ENCODE measurements at places on chromosomes 5 and 9.

DNA sequence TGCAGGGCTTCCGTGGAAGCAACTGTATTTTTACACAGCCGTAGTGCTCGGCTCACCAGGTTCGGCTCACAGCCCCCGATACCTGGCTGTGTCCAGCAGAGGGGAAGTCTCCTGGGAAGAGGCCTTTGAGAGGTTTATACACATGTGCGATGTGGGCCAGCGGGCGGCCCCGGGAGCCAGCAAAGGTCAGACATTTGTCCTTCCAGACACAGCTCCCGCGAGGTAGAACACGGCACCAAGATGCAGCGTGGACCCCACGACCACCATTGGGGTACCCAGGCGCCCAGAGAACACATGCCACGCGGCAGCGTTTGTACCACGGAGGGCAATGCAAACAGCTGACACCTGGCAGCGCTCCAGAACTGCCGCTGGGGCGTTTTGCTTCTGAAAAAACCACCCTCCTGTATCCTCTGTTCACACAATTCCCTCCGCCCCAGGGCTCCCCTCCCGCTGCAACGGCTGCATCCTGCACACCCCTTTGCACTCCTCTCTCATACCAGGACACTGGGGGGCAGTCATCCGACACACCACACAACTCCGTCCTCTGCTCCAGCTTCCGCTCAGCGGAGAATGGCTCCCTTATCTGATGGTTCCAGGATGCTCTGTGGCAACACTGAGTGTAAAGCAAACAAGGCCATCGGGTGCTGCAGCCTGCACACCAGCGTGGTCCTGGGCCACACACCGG lies 235.3 kb downstream of the SYK start:
- DNase-seq: peak; percentile 22

DNA sequence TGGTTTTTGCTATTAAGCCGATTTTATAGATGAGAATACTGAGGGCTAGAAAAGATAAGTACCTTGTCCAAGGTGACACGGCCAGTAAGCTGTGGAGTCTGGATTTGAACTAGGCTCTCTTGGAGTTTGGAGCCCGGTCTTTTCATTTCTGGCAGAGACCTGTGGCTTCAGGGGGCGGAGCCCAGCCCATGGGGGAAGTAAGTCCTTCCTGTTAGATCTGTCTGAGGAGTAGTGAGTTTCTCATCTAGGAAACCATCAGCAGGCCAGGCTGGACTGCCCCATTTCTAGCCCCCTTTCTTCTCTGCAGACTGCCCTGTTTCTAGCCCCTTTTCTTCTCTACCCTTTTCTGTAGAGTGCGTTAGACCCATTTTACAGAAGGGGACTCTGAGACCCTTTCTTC lies 521 bp upstream of the PTGS1 start:
- no peak for DNase-seq

DNA sequence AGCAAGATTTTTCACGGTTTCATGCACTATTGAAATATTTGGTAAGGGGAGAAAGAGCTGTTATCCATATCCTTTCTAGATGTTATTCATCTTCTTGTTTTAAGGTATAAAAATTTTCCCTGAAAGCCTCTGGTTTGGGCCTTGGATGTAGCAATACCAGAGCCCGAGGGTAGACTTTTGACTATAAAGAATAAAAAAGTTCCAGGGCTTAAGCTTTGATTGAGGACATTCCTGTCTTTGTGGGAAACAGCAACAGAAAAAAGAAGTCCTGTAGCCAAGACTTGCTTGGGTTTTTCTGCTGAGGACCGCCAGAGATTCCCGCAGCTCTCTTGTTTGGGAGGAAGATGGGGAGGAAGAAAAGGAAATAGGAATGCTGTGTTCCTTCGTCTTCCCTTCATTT lies 440.0 kb upstream of the WWC1 start:
- no peak for DNase-seq

- no peak for DNase-seq
These were observed 217.7 kb downstream of the DEPDC1B start for GRCh38 chr5:60482301-60482700.

GRCh38 chr5:106314221-106314824 lies 1356.4 kb downstream of the EFNA5 start:
- no peak for DNase-seq

DNA sequence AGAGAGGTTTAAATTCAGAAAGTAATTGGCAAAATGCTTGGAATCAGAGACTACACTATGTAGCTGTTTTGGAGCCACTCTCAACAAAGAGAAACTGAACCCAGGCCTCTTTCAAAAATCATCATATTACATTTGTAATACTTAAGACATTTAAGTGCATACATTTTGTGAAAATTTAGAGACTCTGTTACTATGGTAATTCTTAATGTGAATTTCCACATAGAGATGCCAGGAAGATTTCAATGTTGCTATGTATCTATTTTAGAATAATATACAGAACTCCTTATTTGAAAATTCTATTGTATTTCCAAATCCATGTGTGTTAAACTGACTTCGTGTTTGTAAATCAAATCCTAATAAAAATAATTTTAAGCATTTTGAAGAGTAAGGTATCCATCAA lies 1260.9 kb upstream of the C9orf72 start:
- no peak for DNase-seq

DNA sequence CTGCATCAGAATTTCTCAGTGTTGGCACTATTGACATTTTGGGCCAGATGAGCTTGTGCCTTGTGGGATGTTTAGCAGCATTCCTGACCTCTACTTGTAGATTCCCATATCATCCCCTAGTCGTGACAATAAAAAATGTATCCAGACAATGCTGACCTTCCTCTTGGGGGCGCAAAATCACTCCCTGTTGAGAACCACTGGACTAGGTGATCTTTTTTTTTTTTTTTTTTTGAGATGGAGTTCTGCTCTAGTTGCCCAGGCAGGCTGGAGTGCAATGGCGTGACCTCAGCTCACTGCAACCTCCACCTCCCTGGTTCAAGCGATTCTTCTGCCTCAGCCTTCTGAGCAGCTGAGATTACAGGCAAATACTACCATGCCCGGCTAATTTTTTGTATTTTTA lies 22.6 kb downstream of the STXBP1 start:
- no peak for DNase-seq

GRCh38 chr9:135562235-135562745 lies 734 bp downstream of the PAEP start:
- DNase-seq: no peak

DNA sequence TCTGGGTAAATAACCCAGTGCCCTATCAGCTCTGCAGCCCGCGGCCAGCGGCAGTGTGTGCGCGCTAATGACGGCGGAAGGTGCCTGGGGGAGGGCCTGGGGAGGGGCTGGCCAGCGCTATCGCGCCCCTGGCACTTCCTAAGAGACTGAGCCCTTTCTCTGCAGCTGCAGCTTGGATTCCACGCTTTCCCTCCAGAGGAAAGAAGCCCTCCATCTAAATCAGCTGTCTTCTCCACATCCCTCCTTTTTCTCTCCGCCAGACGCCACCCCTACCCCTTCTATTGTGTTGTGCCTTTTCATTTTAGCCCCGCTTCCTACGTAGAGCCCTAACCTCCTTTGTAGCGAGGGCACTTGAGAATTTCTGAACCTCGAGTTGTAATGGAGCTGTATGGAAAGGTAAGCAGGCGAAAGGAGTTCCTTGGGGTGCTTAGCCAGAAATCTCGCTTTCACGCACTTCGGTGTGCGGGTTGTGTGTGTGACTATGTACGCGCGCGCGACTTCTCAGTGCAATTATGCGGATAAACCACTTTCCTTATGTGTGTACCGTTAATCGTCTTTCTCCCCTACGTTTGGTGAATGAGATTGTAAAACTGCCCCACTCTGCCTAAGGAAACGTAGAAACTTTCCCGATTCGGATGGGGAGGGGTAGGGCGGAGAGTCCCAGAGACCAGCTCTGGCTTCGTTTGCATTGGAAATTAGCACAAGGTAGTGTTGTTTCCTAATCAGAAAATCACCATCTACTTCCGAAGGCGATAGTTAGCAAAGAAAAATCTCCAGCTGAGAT lies 664 bp upstream of the RAB3C start:
- DNase-seq: no peak

DNA sequence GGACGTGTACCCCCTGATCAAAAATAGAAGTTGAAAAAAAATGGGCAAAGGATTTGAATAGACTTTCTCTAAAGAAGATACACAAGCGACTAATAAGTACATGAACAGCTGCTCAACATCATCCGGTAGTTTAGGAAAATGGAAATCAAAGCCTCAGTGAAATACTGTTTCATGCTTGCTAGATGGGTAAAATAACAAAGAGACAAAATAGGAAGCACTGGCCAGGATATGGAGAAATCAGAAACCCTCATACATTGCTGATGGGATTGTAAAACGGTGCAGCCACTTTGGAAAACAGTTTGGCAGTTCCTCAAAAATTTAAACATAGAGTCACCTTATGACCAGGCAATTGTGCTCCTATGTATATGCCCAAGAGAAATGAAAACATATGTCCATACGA lies 65.0 kb upstream of the SUB1 start:
- DNase-seq: no peak

GRCh38 chr5:78295035-78295961 lies 800 bp upstream of the AP3B1 start:
- DNase-seq: peak; percentile 23

GRCh38 chr9:91845879-91846278 lies 104.1 kb downstream of the ROR2 start:
- no peak for DNase-seq

- no peak for DNase-seq
These were observed 36.4 kb upstream of the NFIB start for GRCh38 chr9:14350349-14350728.

DNA sequence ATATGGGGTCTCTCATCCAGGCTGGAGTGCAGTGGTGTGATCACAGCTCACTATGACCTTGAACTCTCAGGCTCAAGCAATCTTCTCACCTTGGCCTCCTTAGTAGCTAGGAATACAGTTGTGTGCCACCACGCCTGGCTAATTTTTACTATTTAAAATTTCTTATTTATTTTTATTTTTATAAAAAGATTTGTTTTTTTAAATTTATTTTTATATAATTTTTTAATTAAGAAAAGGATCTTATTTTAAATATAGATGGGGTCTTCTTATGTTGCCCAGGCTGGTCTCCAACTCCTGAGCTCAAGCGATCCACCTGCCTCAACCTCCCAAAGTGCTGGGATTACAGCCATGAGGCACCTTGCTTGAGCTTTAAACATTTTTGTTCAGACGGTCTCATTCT lies 2.4 kb upstream of the ZCCHC7 start:
- DNase-seq: no peak

- no peak for DNase-seq
These were observed 122.0 kb downstream of the GDNF start for GRCh38 chr5:37717613-37718431.

- DNase-seq: no peak
These were observed 32.8 kb upstream of the SPRY4 start for GRCh38 chr5:142357469-142358090.

- no peak for DNase-seq
These were observed 478.3 kb downstream of the EBF1 start for GRCh38 chr5:158621391-158621790.

DNA sequence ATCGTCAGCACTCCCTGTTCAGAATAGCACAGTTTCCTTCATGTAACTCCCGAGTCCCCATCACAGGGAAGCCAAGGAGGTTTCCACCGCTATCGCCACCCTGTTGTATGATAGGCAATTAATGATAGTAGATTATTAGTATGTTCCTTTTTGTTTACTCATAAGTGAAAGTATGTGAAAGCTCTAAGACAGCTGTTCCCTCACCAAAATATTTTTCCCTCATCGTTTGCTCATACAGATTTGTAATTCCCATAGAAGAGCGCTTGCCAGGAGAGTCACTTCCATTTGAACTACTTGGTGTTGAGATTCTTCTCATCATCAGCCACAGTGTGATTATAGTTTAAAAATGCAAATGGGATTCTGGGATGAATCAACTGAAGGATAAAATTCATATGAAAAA lies 140.9 kb downstream of the PAM start:
- DNase-seq: no peak

DNA sequence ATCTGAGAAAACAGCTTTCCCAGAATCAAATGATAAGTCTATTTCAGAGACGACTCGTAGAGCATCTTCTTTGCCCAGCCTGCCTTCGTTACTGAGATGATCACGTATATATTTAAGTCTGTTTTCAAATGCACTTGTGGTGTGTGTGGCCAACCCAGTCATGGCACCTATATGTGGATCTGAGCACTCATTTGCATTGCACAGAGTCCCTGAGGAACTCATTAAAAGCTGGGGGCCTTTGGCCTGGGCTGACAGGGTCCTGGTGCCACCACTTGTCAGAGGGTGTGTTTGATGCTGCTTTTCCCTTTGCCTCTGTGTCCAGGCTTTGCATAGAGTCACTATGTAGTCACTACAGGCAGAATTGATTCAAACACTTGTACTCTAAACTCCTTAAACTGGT lies 17.4 kb upstream of the DMRT3 start:
- DNase-seq: no peak

DNA sequence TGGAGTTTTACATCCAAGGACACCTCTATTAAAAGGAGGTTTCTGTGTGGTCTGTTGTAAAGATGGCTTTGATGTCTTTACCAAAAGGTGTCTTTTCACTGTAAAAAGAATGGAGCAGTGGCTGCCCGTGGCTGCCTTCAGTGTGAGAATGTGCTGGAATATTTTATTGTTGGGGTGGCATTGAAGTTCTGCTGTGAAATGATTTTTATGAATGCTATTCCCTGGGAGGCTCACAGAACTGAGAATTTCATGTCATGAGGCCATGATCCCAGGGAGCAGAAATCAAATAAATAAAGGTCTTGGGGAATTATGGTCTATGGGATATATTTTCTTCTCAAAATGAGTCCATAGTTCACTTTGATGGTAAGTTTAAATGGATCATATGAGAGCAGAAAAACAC lies 425.2 kb upstream of the ZNF608 start:
- DNase-seq: no peak

DNA sequence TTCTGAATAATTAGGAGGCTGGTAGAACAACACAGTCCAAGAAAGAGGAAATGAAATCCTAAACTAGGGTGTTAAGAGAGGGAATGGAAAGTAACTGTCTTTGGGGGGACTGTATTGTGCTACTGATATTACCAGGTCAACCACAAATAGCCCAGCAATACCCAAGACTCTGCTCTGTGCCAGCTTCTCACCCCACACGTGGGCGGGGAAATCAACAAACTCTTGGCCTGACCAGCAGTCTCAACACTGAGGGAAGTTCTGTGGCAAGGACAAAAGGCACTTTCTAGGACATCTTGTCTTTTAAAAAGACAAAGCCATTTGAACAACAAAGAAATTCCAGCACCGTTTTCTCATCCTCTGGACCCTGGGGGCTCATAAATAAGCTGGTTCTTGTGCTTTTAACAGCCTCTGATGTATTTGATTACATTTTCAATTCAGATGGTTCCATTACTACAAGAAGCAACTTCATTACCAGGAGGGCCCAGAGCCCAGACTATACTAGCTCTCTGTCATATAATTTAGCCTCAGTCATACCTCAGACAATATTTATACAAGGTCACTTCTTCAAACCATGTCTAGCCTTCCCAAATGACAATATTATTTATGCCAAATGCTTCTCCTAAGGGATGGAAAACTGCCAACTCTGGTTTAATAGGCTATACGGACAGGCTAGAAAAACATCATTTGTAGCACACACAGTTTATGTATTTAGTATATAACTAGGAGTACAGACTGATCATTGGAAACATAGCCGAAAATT lies 297.8 kb downstream of the CWC27 start:
- no peak for DNase-seq

Measured in stimulated activated CD4-positive, alpha-beta T cell treated with anti-CD3 and anti-CD28 coated beads, TNF-alpha, amount 100 ng/mL, for 1 hour (primary cell).